Brain (organoid and tissue), 16 donors: ENCODE measurements at places on chromosomes 6 and 20.

- no peak for DNase-seq
Observed at GRCh38 chr20:53491462-53491861, 102.2 kb downstream of the ZNF217 start.

DNA sequence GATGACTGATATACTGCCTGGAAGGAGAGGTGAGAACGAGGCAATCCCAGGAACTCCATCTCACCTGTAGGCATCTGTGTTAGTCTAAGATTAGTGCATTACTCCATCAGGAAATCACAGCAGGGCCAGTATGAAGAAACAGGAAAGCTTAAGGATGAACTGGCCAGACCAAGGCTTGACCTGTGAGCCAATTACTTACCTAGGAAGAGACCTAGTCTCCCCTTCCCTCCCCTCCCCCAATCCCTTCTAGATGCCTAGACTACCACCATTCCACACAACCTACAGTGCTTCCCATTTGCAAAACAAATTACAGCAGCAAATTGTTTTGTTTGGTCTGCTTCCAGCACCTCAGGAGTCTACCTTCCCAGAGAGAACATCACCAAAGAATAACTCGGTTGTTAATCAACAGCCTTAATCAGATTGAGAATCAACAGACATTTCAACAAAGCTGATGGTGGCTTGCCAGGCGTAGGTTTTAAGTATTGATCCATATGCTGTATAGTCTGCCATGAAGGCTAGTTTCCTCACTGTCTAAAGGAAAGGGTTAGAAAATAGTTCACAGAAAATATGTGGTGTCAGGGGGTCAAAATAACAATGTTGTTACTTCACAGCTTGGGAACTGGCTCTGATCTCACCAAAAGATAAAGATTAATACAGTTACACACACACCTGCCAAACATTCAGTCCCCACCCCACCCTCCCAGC is 10.1 kb downstream of the PKHD1 start:
- no peak for DNase-seq

DNA sequence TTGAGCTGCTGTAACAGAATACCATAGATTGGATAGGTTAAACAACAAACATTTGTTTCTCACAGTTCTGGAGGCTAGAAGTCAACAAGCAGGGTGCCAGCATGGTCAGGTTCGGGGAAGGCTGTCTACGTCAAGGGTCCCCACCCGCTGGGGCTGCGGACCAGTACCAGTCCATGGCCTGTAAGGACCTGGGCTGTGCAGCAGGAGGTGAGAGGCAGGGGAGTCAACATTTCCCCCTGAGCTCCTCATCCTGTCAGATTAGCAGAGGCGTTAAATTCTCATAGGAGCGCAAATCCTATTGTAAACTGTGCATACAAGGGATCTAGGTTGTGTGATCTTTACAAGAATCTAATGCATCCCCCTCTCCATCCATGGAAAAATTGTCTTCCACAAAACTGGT is 3.8 kb downstream of the ADGB start:
- no peak for DNase-seq

- DNase-seq: no peak
Observed at GRCh38 chr6:134170844-134171243, 118.4 kb upstream of the SLC2A12 start.
